Osteoblast (primary cell): ENCODE measurements at places on chromosomes 3 and 15. TPM values are rescaled to one million over a fixed set of nuclear protein-coding genes. Genes with fewer than 3 reads are reported as not detected.

CEMIP gene
- 579 and 687 TPM in 2 replicates for total RNA-seq

DNA sequence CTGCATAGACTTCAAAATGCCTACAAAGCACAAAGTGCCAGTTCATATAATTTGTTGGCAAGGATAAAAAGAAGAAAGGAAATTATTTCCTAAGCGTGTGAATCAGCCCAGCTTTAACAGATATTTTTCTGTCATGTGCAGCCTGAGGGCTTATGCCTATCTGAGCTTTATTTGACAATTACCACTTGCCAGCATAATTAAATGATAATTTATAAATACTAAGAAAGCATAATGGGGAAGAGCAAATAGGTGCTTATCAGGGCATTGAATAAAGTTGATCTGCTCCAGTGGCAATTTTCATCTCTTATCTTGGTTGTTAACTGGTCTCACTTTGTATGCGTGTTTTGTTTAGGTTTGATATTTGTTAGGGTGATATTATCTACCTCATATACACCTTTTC lies 313.4 kb upstream of the DNAJC19 start:
- no peak for DNase-seq

GRCh38 chr3:13028010-13028821 lies 45.0 kb downstream of the IQSEC1 start:
- DNase-seq = peak; percentile 17

- no peak for DNase-seq
Measured at GRCh38 chr3:184822654-184823053, 10.7 kb downstream of the VPS8 start.

KBTBD13 gene
- total RNA-seq = not detected in 2 replicates

DNA sequence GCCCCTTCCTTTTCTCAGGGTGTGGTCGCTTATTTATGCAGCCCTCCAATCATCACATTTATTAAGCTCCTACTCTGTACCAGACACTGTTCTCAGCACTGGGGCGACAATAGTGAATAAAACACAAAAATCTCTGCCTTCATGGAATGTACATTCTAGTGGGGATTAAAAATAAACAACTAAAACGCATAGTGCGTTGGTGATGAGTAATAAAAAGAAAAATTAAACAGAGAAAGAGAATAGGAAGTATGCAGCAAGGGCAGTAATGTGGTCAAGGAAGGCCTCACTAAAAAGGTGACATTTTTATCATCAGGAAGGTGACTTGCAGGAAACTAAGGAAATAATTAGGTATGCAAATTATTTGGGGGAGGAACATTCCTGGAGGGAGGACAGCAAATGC lies 5.1 kb downstream of the SLC51B start:
- DNase-seq = no peak

DNA sequence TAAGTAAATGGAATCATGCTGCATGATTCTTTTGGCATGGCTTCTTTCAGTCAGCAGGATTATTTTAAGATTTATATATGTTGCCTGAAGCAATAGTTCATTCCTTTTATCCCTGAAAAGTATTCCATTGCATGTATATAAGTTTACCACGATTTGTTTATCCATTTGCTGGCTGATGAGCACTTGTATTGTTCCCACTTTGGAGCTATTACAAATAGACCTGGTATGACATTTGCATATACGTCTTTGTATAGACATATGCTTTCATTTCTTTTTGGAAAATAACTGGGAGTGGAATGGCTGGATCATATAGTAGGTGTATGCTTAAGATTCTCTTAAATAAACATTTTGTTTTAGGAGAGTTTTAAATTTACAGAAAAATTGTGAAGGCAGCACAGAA lies 79.3 kb upstream of the CBLB start:
- no peak for DNase-seq

PDCD7 gene
- total RNA-seq = 19.5 and 20.3 TPM in 2 replicates

DNA sequence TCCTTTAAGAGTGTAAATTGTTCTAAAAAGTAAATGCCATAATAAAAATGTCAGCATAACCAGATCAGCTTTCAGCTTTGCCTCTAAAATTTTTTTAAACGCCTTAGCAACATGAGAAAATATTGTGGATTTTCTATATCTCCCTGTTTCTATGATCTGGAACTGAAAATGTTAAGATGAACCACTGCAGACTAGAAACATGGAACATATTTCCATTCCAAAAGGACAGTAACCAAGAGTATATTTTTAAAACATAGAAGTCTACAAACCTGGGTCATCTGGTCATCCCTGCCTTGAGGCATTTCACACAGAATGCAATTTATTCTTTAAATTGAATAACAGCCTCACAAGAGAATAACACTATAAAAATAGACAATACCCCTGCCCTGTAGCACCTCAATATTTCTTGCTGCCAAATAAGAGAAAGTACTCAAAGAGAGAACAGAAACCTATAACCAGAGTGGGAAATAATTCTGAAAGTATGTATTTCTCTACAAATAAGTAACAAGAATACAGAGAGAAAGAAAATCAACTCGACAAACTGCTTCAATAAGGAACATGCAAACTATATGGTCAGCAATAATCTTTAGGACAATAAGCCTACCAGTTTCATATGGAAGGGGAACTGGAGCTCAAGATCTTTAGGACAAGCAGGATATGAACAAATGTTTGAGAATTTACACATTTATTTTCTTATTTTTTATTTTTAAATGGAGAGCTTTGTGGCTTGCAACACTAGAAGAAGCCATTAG lies 949.0 kb downstream of the EPHA3 start:
- peak; percentile 27 for DNase-seq

DNA sequence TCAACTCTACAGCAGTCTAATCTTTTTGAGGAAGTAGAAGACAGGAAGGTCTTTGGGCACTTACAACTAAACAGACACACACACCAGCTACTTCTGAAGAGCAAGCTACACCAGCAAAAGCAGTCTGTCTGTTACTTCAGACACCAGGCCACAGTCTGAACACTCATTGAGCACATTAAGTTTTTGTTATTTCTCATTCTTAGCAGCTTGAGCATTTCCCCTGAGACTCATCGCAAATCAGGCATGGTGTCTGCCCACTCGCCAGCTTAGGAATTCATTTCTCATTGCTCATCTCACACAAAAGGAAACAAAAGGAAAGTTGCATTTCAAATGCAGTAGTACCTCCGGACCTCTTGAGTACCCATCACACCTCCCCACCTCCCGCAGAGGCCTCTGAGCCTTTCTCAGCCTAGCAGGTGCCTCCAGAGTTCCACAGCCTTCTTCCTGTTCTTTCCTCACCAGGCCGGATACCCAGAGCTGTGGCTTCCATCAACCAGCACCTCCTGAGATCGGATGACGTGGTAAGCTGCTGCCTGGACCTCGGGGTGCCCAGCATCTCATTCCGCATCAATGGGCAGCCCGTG lies 302.0 kb downstream of the RYR3 start:
- DNase-seq = peak; percentile 51

GUCA1C gene
- not detected in 2 replicates for total RNA-seq

GRCh38 chr3:37762698-37763097 lies 99.0 kb upstream of the CTDSPL start:
- no peak for DNase-seq

DNA sequence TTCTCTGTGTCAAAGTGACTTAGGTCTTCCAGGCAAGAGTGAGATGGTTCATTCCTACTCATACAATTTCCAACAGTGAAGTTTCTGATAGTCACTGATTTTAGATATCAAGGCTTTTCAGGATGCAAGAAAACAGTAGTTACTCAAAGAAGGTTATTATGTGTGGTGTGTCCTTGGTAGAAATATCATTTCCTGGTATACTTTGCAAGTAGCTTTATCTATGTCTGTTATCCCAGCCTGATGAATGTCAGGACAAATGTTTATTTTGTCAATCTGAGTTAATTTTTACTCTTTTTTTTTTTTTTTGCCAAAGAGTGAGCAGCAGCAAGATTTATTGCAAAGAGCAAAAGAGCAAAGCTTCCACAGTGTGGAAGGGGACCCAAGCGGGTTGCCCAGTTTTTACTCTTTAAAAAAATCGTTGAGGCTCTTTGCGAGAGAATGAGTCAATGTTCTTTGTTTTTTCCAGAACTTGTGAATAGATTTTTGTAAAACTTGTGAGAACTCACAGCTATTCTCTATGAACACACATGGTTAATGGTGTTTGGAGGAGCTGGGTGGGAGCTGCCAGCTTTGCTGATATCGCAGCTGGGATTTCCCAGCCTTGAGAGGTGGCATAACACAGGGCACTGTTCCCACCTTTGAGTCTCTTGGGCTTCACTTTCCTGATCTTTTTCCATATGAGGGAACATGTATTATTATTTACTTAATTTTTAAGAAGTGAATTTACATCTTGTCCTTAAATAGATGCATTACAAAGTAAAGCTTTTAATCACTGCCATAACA lies 51.9 kb downstream of the SV2B start:
- DNase-seq = no peak

DNA sequence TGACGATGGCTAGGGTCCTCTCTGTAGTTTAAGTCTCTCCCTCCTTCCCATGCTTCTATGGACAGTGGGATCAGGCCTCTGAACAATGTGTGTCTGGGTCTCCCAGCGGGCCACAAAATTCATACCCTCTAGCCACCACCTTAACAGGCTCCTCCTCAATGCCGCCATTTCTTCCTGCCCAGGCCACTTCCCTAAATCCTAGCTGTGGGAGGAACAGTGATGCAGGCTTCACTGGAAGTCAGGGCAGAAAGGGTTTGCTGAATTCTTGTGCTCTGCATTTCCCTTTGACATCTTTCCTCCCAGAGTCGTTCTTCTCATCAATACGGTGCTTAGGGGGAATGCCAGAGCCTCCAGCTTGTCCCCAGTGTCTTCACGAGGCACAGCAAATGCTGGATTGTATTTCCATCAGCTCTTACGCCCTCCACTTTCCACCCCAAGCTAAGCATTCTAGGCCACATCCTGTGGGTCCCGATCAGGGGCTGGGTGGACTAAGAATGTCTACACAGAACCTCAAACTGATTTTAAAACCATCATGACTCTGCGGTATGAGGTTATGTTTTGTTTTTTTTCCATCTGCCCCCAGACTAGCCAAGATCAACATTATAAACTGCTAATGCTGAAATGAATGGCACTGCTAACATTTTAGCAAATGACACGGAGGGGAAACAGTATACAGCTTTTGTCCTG lies 11.9 kb upstream of the LDHAL6B start:
- DNase-seq = peak; percentile 78

DNA sequence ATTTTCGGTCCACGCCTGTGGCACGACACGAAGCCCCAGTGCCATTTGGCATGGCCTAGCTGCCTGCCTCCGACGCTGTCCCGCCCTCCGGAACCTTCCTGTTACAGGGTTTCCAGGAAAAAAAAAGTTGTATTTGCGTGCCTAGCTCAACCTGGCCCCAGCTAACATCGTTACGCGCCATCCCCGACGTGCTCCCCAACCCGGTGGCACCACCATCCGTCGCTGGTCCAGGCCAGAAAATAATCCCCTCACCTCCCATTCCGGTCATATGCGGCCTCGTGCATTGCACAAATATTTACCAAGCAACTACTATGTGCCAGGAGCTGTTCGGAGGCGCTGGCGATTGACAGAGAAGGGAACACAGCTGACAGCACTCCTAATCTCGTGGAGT lies 1.4 kb upstream of the CYP1A1 start:
- peak; percentile 78 for DNase-seq

DNA sequence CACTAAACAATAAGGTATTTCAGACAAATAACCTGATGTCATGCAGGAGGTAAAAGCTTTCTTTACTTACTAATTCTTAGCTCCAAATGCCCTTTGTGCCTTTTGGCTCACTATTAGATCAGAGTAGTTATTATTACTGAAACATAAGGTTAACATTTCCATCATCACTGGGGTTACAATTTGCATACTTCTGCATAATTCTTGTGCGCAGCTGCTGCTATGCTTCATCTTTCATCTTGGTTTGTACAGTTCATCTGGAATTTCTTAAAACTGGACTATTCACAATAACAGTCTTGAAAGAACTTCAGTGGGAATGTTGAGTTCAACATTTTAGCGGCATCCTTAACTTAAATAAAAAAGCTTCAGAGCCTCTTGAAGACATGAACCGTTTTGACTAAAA lies 383.2 kb upstream of the ADAMTS9 start:
- no peak for DNase-seq

- DNase-seq = no peak
Measured at GRCh38 chr15:58260725-58261267, 122.6 kb downstream of the AQP9 start.

DNA sequence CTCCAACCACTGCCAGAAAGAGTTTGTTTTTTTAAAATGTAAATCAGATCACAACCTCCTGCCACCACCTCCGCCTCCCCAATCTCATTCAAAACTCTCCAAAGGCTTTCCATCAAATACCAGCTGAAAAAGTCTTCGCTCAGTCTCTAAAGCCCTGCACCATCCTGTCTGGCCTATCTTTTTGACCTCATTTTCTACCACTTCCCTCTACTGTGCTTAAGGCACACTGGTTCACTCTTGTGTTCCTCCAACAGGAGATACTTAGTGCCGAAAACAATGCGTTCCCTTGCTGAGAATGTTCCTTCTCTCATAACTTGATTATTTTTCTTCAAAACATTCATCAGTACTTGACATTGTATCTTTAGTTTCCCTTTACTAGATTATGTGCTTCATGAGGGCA lies 3.5 kb downstream of the BTBD1 start:
- DNase-seq = no peak

STXBP5L gene
- not detected in 2 replicates for total RNA-seq

ZNF717 gene
- total RNA-seq = 17.7 and 18.5 TPM in 2 replicates

CHP1 gene
- 99.2 and 105 TPM in 2 replicates for total RNA-seq

LRIG1 gene
- total RNA-seq = 14.1 and 16.5 TPM in 2 replicates

DNA sequence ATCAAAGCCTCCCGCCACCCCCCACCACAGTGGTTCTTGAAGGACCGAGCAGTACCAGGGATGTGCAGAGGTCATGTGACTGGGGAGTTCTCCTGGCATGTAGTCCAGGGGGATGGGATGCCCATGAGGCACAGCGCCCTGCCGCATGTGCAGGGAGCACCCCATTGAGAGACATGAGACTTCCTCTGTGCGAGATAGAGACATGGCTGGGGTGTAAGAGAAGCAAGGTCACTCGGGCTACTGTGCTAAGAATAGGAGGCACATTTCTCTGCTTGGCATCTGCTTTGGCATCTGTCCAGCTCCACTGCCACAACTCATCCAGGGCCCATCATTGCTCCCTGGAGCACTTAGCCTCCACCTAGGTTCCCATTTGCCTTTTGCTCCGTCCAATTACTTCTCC lies 2.4 kb upstream of the CYP1A1 start:
- DNase-seq = peak; percentile 55

SH2D7 gene
- total RNA-seq = not detected in 2 replicates

SERPINI2 gene
- not detected in 2 replicates for total RNA-seq

DNA sequence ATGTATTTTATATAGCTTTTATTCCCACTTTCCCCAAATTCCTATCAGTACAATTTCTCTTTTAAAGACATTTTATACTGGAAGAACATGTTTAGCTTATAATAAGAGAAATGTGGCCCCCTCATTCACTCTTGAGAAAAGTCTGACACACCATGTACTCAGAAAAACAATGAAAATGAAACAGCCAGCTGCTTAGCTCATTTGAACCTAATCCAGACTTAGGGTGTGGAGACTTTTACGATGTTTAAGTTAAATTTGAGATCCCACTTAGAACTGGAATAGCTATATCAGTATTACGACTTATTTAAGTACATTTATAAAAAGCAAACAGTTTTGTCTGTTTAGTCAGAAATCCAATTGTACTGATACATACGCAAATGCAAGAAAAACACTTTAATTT lies 252.3 kb upstream of the ARRDC4 start:
- DNase-seq = no peak

- no peak for DNase-seq
Measured at GRCh38 chr3:2352134-2352762, 253.6 kb downstream of the CNTN4 start.

CLEC3B gene
- total RNA-seq = 48.9 and 52.5 TPM in 2 replicates

GRCh38 chr3:32310918-32311839 lies 72.7 kb downstream of the CMTM8 start:
- DNase-seq = no peak

OSTN gene
- under 0.01 TPM in 1 of 2 replicates, not detected in the other for total RNA-seq

TIMP4 gene
- total RNA-seq = 2.4 and 3.3 TPM in 2 replicates

GRK7 gene
- not detected in 2 replicates for total RNA-seq
